ENCODE measurements at places on chromosomes 12 and 14.

- no peak for DNase-seq
Measured at GRCh38 chr12:50402264-50403000, 1.7 kb downstream of the LARP4 start.

DNA sequence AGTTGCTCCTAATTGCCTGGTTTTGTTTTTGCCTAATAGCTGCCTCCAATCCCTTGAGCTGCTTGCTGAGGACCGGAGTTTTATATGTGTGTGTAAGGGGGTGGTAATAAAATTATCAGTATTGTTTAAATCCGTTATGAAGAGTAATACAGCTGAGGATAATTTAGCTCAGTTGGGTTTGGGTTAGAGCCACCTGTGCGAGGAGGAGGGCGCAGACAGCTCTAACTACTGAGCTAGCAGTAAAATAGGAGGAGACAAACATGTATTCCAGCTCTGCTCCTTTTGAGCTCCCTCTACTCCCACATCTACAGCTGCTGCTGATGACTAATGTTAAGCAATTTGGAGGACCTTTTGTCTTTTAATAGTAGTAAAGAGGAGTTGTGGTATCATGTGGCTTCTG lies 61.5 kb downstream of the SPATS2 start:
- no peak for DNase-seq

DNA sequence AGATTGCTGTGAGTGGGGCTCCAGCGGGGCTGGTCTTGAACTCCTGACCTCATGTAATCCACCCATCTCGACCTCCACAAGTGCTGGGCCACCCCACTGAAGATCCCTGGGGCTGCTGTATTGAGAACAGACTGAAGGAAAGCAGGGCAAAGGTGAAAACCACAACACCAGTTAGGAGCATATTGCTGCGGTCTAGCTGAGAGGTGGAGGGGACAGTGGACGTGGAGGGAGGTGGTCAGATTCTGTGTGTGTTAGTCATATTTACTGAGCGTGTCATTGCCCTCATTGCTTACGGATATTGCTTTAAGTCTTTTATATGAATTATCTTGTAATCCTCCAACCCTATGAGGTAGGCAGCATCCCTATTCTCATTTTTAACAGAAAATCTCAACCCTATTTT lies 69.0 kb upstream of the OVCH1 start:
- no peak for DNase-seq

GRCh38 chr12:111141205-111141604 lies 220.8 kb upstream of the MYL2 start:
- DNase-seq: no peak

- DNase-seq: no peak
Measured at GRCh38 chr14:49774106-49774505, 6.2 kb downstream of the KLHDC2 start.

- no peak for DNase-seq
Measured at GRCh38 chr12:84741692-84742091, 170.9 kb downstream of the SLC6A15 start.

DNA sequence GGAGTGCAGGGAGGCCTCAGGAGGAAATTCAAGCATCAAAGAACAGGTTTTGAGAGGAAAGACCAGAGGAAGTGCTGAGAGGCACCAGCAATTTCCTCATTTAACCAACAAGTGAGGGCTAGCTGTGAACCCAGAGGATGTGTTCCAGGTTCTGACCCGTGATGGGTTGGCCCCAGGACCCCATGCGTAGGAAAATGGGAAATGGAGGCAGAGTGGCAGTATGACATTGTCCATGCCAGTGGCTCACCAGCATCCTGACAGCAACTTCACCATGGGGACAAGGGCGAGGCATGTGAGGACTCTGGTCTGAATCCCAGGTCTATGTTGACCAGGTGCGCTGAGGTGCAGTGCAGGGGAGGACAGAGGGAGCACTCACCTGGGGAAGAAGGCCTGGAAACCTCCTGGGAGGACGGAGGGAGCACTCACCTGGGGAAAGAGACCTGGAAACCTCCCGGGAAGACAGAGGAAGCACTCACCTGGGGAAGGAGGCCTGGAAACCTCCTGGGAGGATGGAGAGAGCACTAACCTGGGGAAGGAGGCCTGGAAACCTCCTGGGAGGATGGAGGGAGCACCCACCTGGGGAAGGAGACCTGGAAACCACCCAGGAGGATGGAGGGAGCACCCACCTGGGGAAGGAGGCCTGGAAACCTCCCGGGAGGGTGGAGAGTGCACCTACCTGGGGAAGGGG lies 6.7 kb upstream of the CACNA2D4 start:
- DNase-seq: no peak

DNA sequence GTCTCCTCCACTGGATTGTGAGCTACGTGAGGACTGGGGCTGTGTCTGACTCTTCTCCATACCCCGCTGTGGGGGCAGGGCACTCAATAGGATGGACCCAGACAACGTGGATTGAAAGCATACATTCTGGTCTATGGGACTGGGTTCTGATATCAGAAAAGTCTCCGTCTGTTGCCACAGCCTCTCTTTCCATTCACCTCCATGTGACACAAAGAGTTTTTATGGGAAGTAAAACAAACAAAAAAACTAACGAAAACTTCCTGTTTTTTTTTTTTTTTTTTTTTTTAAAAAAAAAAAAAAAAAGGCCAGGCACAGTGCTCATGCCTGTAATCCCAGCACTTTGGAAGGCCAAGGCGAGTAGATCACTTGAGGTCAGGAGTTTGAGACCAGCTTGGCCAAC lies 44.7 kb downstream of the SLC8A3 start:
- no peak for DNase-seq

DNA sequence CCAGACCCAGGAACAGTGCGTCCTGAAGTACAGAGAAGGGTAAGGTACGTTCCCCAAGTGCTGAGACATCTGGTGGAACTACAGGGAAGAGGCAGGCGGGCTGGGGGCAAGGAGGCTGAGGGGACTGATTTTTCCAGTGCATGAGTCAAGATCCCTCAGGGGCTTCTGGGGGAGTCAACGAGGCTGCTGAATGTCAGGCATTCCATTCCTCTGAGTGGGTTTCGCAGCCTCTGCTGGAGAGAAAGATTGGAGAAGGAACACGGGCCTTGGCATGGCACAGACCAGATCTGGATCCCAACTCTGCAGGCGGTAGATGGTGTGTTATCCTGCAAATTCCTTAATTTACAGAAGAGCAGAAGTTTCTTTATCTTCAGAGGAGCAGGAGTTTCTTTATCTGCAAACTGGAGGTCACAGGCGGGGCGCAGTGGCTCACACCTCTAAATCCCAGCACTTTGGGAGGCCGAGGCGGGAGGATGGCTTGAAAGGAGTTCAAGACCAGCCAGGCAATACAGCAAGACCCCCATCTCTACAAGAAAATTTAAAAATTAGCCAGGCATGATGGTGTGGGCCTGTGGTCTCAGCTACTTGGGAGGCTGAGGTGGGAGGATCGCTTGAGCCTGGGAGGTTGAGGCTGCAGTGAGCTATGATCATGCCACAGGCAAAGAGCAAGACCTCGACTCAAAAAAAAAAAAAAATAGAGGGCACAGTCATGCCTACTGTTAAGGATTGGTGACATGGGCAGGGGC lies 132.6 kb upstream of the MAP1LC3B2 start:
- no peak for DNase-seq

DNA sequence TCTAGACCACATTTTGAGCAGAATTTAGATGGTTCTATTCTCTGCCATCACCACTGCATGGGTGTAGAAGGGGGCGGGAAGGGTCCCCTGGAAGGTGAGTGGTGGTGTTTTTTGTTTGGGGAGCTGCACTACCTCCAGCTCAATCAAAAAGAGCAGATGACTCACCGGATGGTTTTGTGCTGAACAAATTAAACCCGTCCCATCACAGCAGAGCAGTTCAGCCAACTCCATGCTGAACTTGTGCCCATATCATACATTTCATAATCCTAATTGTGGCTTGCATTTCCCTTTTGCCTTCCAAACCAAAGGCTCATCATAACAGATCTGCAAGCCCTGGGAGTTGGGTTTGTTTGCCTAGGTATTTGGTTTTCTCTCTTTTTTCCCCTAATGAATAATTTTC lies 53.0 kb upstream of the RPH3A start:
- no peak for DNase-seq

DNA sequence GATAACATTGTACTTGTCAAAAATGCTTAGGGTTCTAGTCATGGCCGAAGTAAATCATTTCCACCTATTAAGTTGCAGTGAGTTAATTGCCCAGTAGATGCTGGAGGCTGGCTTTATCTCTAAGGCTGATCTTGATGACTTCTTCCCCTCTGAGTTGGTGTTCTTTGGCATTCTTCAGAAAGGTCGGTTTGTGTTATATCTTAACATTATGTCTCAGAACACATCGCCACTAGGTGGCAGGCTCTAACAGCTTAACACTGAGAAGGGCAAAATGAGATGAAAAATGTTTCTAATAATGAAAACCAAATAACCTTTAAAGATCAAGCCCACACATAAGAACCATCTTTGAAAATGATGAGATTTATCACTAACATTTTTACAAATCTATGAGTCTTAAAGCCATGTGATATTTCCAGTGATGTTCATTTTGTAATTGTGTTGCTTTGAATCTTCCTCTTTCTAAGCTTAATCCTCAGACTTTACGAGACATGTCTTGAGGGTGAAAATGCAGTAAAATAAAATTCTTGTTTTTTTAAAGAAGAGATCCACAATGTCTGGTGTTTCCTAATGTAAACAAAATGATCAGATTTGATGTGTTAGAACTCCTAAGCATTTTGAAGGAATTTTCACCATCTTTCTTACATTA lies 28.6 kb downstream of the SUDS3 start:
- DNase-seq: no peak

GRCh38 chr14:79332504-79333197 lies 878.7 kb downstream of the DIO2 start:
- no peak for DNase-seq

DNA sequence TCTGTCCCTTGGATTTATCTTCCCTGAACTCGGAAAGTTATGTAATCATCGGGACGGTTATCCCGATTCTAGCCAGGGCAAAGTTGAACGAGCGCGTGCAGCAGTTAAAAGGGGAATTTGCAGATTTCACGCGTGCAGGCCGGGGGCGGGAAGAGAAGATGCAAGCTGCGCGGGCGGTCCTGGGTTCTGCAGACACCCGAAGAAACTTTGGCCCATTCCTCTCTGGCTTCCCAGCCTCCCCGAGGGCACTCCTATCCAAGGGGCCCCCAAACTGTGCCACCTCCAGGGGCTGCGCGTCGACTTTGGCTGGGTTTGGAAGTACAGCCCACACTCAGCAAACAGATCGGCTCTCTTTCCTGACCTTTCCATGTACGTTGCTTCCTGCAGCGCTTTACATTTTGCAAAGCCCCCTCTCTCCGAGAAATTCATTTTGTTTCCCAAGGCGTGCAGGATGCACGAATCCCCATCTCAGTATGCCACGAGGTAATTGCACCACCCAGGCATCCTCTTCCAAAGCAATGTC lies 941 bp upstream of the PPP1CC start:
- no peak for DNase-seq

DNA sequence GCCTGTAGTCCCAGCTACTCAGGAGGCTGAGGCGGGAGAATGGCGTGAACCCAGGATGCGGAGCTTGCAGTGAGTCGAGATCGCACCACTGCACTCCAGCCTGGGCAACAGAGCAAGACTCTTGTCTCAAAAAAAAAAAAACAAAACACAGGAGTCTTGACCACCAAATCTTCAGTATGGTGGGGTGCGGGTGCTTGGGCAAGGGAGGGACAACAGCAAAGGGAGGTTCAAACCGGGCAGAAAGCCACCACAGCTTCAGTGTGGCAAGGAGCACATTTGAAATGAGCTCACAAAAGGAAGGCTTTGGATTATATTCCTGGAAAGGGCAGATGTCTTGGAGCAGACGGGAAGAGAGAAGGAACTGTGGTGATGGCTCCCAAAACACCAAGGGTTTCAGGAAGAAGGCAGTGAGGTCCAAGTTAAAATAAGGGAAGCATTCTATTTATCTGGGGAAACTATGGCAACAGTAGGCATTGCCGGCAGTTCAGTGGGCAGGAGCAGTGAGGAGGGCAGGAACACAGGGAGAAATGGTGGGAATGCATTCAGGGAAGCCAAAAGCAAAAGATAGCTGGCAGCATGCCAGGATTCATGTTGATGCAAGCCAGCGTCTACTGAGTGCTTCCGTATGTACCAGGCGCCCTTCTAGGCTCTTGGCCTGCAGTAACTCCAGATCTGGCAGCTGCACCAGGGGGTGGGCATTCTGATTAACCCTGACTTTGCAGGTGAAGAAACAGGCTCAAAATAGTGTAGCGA lies 51.0 kb upstream of the SRSF5 start:
- DNase-seq: no peak

- no peak for DNase-seq
Measured at GRCh38 chr14:26525085-26525484, 72.7 kb downstream of the NOVA1 start.

GRCh38 chr12:81461163-81461562 lies 298.0 kb downstream of the PPFIA2 start:
- no peak for DNase-seq

GRCh38 chr14:88316521-88316920 lies 6.5 kb downstream of the KCNK10 start:
- no peak for DNase-seq

- DNase-seq: peak; percentile 45
Measured at GRCh38 chr14:70655110-70655826, 13.6 kb downstream of the TTC9 start.

Measured in stimulated activated CD4-positive, alpha-beta T cell treated with anti-CD3 and anti-CD28 coated beads, TNF-alpha, amount 100 ng/mL, for 1 hour (primary cell).